ENCODE measurements at places on chromosomes 16 and 17.

DNA sequence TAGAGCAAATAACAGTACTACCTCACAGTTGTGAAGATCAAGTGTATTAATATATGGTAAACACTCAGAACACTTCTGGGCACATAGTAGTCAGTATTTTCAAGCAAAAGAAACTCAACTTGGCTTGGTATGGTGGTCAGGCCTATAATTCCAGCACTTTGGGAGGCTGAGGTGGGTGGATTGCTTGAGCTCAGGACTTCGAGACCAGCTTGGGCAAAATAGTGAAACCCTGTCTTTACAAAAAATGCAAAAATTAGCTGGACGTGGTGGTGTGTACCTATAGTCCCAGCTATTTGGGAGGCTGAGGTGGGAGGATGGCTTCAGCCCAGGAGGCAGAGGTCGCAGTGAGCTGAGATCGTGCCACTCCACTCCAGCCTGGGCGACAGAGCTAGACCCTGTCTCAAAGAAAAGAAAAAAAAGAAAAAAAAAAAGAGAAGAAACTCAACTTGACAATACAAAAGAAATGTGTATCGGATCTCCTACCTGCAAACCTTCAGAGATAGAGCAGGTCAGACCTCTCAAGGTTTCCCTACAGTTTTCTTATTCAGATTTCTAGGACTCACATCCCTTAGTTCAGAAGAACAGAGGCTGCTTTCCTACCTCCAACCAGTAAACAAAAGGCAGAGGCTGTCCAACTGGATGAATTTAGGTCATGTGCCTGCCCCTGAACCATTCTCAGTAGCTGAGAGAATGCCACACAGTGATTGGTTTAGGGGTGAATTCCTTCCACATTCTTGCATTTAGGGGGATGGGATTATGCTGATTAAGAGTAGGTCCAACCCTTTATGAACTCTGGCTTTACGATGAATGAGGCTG is 1.7 kb upstream of the KPNA2 start:
- no peak for DNase-seq

- no peak for DNase-seq
These were observed 28.0 kb upstream of the CDH13 start for GRCh38 chr16:82598771-82599170.

DNA sequence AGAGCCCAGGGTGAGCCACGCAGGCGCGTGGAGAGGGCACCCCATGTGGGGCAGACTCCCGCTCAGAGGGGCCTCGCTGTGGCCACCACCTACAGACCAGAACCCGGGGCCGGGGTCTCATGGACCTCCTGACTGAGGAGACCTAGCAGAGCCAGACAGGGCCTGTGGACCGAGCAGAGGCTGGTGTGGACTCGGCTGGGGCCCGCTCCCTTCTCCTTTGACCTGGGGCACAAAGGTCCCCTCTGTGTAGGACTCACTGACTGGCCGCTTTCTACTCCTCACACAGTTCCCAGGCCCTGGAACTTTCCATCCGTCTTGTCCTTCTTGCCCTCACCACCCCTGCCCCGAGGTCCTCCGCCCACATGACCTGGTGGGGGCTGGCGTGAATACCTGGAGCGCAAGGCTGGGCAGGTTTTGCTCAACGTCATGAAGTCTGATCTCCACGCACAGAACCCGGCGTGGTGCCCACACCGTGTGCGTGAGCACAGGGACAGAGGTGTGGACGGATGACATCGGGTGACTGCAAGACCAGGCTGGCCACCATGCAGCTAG is 44.7 kb upstream of the ACSF3 start:
- DNase-seq = no peak

- DNase-seq = no peak
These were observed 845 bp downstream of the SP2 start for GRCh38 chr17:47896672-47897490.

GRCh38 chr16:53949715-53950410 is 245.9 kb downstream of the FTO start:
- no peak for DNase-seq

GRCh38 chr16:61818850-61819249 is 217.4 kb downstream of the CDH8 start:
- no peak for DNase-seq

Measured in stimulated activated CD8-positive, alpha-beta memory T cell treated with anti-CD3 and anti-CD28 coated beads, Interleukin-7, amount 100 ng/mL, for 48 hours (primary cell).